ENCODE measurements at places on chromosomes 7 and 10.

DNA sequence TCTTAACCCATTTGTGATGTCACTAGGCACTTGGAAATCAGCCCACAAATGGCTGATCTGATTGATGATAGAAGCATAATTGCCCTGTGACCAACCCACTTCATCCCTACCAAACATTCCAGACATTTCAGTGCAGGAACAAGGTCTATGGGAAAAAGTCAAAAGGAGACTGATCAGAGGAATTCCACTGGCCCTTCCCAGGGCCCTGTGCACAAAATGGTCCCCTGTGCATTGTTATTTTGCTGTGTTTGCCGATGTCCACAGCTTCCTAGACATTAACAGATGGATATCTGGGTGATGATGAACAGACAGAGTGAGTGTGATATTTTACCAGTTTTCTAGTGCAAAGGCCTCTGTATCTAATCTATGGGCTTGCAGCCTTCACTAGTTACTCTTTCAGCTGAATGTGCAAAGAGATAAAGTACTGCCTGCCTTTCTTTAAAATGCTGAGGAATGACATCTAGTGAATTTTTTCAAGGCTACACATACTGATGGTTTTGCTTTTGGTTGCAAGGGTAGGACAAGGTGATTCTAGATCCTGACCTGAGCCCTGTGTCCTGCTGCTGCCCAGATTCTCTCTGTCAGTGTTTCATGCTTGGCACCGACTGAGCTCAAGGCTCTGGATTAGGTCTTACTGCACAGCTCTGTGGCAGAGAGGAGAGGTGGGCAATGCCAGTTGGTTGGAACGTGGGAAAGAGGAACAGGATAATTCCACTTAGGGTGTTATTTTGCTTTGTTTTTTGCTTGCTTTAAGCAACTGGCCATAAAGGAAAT lies 55.4 kb downstream of the CALD1 start:
- DNase-seq, result no peak

DNA sequence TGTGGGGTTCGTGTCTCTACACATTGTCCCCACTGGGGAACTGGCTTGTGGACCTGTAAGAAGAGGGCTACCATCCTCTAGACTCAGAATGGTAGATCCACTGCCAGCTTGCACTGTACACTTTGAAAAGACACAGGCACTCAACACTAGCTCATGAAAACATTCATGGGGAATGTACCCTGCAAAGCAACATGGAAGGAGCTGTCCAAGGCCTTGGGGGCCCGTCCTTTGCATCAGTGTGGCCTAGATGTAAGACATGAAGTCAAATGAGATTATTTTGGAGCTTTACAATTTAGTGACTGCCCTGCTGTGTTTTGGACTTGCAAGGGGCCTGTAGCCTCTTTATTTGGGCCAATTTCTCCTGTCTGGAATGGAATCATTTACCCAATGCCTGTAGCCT lies 399.0 kb upstream of the PCDH15 start:
- DNase-seq, result no peak

DNA sequence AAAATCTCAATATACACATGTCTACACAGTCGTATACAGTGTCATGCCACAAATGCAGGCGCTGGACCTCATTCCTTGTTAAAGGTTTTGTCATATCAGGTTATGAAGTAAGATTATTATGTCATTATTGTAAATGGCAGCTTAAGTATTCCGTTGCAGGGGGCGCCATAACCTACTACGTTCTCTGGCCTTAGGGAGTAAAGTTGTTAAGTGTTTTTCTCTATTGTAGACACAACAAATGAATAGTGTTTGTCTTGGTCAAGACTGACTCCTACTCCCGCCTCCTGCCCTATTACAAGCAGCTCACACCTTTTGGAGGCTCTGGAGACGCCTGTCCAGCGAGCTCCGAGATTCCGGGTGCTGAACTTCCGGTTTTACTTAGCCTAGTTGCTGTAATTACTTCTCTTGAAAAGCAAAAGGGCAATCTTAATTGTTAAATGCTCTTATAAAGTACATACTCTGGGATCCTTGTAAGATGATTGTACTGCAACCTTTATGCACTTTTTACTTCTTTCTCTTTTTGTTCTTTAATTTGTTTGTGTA lies 994 bp downstream of the GATAD1 start:
- peak; percentile 29 for DNase-seq

DNA sequence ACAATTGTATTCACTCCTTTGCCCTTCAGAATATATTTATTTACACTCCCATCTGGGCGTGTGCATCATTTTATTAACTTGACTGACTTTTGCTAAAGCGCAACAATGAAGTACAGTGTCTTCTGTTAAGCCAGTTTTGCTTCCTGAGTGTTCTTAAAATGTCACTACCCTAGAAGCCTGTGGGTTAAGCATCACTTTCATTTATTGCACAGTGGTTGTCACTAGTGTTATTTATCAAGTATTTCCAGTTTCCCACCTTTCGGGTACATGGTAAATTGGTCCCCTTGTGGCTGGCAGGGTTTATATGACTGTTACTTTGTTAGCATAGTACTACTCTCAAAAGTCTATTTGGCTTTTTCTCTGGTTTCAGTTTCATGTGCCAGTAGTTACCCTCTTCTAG lies 3.3 kb downstream of the HILPDA start:
- no peak for DNase-seq

DNA sequence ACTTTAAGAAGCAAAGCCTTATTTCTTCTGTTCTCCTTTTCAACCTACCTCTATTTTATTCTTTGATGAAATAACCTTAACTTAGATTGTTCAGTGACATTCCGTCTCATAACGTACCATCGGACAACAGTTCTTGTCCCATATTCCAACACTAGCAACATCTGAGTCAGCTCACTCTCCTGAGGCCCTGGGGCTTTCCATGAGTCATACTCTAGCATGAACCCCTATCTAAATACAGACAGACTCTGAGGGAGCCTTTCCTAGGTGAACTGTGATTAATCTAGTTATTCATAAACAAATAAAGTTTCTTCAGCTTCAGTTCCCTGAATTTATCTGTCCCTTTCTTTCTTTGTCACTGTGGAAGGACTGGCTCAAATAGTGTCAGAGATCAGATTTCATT lies 168.7 kb upstream of the LYZL1 start:
- no peak for DNase-seq

DNA sequence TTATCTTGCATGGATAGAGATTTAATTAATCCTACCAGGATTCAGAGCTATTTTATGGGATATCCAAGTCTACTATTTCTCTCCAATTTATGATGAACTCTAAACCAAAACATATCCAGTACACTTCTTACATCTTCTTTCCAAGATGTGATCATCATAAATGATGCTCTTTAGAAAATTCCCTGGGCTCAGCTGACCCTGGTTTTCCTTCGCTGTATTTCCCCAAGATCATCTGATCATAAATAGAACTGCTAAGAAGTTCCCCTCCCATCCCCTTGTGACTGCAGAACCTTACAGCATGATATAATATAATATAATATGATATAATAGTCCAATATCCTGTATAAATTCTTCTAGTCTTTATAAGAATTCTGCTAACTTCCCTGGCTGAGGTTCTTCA lies 114.6 kb upstream of the LYZL2 start:
- no peak for DNase-seq

DNA sequence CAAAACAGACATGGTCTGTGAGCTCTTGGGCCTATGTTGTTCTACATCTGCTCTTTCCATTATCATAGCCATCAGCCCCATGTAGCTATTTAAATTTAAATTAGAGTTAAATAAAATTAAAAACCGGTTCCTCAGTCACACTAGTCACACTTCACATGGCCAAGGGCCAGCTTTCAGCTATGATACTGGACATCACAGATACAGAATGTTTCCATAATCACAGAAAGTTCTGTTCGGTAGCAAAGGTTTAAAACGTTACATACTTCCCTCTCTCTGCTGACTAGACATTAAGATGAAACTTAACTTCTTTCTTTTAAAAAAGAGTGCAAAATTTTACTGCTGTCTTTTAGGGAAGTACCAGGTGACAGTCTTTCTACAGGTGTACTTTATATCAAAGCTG lies 43.0 kb downstream of the SRPK2 start:
- no peak for DNase-seq

DNA sequence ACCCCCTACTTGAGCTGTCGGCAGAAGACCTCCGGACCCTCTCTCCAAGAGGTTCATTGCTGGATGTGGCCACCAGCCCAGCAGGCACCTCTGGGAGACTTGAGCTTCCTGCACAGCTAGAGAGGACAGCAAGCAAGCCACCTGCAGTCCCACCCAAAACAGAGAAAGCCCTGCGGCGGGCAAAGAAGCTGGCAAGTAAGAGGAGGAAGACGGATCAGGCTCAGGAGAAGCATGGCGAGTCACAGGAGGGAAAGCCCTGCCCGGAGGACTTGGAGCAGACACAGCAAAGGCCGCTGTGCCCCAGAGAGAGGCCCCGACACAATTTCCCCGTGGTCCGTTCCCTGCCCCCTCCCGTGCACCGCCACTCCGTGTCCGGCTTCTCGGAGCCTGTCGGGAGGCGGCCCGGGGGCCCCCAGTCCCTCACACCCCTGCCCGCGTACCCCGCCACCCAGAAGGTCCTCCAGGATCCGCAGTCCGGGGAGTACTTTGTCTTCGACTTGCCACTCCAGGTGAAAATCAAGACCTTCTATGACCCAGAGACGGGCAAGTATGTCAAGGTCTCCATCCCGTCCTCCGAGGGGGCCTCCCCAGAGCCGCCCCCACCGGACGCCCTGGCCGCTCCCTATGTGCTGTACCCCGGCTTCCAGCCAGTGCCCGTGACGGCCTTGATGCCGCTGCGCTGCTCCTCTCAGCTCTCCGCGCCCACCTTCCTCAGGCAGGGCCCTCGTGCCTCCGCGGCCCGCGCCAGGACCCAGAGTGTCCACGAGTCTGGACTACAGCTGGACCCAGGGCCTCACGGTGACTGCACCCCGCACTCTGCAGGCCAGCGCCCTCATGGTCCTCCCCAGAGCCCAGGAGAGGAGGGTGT lies 27.2 kb downstream of the C10orf71 start:
- DNase-seq, result no peak

DNA sequence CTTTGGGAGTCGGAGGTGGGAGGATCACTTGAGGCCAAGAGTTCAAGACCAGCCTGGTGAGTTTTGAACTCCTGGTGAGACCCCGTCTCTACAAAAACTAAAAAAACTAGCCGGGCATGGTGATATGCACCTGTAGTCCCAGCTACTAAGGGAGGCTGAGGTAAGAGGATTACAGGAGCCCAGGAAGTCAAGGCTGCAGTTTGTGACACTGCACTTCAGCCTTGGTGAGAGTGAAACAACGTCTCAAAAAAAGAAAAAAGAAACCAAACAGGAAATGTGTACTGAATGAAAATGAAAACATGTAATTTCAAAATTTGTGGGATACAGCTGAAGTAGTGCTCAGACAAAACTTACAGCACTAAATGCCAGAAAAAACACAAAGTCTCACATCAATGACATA lies 7.6 kb downstream of the ARHGAP12 start:
- DNase-seq, result no peak

GRCh38 chr10:109126016-109126415 lies 797.3 kb downstream of the XPNPEP1 start:
- DNase-seq, result no peak

DNA sequence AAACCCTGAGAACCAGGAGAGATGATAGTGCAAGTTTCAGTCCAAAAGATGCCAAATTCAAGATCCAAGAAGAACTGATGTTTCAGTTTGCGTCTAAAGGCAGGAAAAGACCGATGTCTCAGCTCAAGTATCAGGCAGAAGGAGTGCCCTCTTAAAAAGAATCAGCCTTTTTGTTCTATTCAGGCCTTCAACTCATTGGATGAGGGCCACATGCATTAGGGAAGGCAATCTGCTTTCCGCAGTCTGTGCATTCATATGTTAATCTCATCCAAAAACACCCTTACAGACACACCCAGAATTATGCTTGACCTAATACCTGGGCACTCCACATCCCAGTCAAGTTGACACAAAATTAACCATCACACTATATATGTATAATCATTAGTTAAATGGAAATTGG lies 45.2 kb downstream of the DNAJB9 start:
- DNase-seq, result no peak

DNA sequence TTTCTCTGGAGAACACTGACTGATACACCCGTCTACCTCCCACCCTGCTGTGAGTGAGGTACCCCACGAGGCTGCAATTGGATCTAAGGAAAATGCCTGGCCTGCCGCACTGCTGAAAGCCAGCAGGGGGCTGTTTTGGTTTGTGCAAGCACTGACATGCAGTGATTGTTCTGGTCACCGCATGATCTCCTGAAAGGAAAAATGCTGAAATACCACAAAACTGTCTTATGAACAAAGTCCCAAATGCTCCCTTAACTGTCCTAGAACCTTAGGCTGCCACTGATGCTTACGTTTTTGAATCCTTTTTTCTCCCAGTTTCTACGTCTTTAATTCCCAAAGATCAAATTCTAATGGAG lies 132.7 kb downstream of the JCAD start:
- DNase-seq, result no peak

DNA sequence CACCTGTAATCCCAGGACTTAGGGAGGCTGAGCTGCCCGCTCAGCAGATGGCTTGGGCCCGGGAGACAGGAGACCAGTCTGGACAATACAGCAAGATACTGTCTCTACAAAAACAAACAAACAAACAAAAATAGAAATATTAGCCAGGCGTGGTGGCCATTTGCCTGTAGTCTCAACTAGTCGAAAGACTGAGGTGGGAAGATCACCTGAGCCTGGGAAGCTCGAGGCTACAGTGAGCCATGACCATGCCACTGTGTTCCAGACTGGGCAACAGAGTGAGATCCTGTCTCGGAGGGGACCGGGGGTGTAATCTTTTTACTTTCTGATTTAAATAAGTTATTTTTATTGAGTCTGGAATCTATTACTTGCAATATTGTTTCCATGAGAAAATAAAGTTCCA lies 274.6 kb downstream of the PARD3 start:
- no peak for DNase-seq

DNA sequence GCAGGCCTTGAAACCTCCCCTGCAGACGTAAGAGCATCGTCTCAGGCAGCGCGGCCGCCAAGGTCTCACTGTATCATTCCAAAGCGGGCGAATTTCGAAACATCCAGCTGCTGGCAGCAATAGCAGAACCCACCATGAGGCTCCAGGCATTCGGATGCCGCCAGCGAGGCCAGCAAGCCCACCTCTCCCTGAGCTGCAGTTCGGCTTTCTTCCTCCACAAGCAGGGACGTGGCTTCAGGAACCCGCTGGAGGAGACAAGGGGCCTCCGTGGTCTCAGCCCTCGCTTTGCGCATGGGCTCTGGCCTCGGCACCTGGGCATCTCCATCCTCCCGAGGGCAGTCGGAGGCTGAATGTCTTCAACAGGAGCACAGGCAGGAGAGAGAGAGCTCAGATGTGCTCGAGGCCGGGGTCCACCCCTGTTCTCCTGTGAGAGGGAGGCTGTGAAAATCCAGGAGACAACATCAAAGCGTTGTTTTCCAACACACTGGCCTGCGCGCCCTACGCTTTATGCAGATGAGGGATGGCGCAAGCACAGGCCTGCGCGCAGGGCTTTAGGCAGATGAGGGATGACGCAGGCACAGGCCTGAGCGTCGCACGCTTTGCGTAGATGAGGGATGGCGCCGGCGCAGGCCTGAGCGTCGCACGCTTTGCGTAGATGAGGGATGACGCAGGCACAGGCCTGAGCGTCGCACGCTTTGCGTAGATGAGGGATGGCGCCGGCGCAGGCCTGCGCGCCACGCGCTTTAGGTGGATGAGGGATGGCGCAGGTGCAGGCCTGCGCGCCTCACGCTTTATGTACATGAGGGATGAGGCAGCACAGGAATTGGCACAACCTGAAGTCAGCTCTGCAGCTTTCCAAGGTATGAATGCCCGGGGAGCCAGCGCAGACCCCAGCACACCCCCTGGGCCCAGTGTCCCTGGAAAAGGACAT lies 103.2 kb downstream of the WDR37 start:
- no peak for DNase-seq

- no peak for DNase-seq
Observed at GRCh38 chr10:47113907-47114500, 186.0 kb upstream of the GDF10 start.

All from T-helper 22 cell (primary cell).